ENCODE measurements at places on chromosomes 6 and 20.

- DNase-seq = no peak
Measured at GRCh38 chr6:88480816-88481215, 314.7 kb upstream of the CNR1 start.

- DNase-seq = no peak
Measured at GRCh38 chr6:57324538-57324937, 7.1 kb downstream of the PRIM2 start.

DNA sequence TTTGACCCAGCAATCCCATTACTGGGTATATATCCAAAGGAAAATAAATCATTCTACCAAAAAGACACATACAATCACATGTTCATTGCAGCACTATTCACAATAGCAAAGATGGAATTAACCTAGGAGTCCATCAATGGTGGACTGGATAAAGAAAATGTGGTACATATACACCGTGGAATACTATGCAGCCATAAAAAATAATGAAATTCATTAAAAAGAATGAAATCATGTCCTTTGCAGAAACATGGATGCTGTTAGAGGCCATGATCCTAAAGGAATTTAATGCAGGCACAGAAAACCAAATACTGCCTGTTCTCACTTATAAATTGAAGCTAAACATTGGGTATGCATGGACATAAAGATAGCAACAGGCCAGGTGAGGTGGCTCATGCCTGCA is 61.9 kb upstream of the BMP6 start:
- DNase-seq = no peak

GRCh38 chr20:57546956-57547649 is 13.8 kb upstream of the PCK1 start:
- no peak for DNase-seq

DNA sequence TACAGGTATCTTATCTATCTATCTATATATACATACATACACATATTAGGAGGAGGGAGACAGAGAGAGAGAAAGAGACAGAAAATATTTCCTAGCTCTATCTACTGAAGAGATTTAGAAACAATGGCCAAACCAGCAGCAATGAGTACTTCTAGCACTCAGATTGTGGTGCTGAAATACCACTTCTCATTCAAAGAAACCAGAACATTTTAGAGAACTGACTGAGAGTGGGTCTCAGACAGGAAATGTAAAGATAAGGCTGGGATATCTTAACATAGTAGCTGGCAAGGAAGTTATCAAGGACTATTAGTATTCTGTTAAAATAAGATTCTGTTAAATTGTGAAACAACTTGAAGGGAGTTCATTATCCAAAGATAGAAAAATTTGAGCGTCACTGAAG is 57.0 kb downstream of the DNAAF9 start:
- DNase-seq = no peak

GRCh38 chr20:22352019-22352418 is 232.4 kb downstream of the FOXA2 start:
- no peak for DNase-seq

DNA sequence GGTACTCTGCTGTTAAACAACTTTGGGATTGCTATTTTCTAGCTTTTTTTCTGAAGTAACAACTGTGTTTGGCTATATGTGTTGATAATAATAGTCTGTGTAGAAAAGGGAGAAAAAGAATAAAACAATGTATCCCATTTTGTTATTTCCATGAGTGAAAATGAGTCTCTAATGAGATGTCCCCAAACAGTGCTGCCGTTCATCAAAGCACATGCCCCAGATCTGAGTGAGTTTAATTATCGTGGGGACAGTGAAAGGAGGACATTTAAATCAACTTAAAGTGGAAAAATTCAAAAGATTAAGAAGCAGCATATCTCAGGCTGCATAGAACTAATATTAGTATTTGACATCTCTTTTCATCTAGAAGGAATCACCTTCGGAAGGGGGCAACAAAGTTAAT is 59.6 kb downstream of the NCOA7 start:
- DNase-seq = no peak

GRCh38 chr6:83252719-83253118 is 59.6 kb downstream of the RWDD2A start:
- no peak for DNase-seq

DNA sequence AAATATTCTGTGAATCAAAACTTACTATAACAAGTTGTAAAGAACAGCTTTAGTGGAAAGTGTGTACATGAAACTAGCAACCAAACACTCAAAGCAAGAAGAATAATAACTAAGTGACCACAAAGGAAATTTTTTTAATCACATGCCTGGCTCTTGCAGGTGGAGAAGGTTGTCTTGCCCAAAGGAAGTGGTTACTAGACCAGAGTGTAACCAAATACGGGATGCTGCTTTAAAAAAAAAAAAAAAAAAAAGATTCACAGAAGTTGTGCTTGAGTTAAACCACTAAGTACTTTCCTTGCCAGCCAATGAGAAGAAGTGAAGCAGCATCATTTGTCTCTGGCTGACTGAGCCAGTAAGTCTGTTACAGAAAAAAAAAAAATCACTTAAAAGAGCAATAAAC is 19.1 kb upstream of the HLA-DQB1 start:
- DNase-seq = peak; percentile 36

GRCh38 chr6:90326404-90327057 is 29.9 kb upstream of the BACH2 start:
- no peak for DNase-seq

GRCh38 chr20:53513489-53514298 is 79.9 kb downstream of the ZNF217 start:
- DNase-seq = no peak

GRCh38 chr6:154865291-154865690 is 129.8 kb upstream of the TIAM2 start:
- DNase-seq = no peak

DNA sequence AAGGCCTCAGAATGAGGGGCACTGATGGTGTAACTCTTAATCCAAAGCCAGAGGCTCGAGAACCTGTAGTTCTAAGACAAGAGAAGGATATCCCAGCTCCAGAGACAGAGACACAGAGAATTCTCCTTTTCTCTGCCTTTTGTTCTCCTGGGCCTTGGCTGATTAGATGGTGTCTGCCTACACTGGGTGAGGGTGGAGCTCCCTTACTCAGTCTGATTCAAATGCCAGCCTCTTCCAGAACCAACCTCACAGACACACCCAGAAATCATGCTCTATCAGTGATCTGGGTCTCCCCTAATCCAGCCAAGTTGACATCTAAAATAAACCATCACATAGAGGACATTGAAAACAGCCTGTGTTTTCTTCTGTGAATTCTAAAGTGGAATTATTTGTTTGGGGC is 68.0 kb upstream of the SMIM28 start:
- DNase-seq = no peak

- no peak for DNase-seq
Measured at GRCh38 chr6:4153514-4153985, 18.2 kb upstream of the ECI2 start.

DNA sequence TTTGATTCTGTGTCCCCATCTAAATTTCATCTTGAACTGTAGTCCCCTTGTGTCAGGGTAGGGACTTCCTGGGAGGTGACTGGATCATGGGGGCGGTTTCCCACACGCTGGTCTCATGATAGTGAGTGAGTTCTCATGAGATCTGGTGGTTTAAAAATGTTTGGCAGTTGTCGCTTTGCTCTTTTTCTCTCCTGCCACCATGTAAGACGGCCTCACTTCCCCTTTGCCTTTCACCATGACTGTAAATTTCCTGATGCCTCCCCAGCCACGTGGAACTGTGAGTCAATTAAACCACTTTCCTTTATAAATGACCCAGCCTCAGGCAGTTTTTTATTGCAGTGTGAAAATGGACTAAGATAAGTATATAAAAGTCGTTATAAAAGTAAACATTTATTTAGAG is 80.5 kb upstream of the SGK1 start:
- DNase-seq = no peak

DNA sequence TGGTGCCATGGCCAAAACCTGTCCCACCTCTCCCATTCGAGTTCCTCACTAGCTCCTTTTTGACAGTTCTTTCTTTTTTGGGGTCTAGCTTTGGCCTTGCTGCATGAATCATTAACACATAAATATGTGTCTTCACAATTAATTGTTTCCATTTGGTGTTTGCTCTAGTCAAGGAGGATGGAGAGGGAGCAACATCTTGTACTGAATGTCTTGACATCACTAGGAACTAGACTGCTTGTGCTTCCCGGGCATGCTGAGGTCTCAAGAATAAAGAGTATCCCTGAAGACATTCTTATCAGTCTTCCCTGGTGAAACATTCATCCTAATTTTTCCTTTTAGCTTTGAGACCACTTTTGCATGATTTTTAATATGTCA is 77.0 kb upstream of the ESR1 start:
- DNase-seq = no peak

GRCh38 chr20:40159276-40159675 is 529.8 kb downstream of the MAFB start:
- DNase-seq = no peak

DNA sequence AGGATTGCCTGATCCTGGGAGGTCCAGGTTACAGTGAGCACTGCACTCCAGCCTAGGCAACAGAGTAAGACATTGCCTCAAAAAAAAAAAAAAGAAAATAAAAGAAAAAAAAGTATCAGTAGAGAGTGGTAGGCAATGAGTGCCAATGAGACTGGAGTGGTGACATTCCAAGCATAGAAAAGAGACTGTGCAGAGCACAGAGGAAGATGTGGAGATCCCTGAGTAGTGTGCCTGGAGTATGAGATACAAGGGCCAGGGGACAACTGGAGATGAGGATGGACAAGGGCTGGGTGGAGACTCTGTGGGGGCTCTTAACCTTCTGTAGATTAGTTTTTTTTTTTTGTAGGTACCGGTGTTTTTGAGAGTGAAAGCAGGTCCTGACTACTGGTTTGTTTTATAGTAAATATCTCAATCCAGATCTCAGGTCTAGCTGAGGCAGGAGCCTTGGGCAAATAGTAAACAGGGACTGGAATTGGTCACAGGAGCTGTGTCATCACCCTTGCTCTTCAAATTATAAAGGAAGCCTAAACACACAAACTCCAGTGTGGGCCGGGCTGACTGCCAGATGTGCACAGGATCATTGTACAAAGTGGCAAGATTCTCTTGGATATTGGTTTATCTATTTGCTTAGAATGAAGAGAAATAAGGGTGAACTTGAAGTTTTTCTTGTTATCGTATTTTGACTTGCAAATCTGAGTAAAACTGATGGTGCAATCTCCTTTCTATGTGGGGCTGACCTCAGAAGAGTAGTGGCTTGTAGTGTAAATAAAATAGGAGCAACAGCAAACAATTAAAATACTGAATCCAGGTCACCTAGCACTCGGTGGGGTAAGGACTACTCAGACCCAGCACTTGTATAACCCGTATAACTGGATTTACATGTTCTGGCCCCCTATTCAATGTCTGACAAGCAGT is 144.9 kb downstream of the SOX4 start:
- no peak for DNase-seq

GRCh38 chr20:20452254-20452676 is 84.4 kb downstream of the INSM1 start:
- DNase-seq = peak; percentile 44

DNA sequence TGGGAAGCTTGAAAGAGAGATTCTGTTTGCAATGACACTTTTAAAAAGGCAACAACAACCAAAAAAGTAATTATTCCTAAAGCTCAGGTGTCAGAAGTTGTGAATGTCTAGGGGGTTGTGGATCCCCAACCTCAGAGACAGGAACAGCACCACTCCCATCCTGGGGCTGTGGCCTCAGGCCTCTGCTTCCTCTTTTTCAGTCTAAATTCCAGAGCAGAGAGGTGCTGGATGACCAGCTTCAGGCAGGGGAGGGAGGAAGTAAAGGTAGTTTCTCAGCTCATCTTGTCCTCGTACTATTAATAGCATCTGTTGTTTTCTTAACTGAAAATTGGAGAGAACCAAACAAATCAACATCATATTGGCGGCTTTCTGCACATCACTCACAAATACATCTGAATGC is 8.3 kb downstream of the NT5E start:
- DNase-seq = no peak

DNA sequence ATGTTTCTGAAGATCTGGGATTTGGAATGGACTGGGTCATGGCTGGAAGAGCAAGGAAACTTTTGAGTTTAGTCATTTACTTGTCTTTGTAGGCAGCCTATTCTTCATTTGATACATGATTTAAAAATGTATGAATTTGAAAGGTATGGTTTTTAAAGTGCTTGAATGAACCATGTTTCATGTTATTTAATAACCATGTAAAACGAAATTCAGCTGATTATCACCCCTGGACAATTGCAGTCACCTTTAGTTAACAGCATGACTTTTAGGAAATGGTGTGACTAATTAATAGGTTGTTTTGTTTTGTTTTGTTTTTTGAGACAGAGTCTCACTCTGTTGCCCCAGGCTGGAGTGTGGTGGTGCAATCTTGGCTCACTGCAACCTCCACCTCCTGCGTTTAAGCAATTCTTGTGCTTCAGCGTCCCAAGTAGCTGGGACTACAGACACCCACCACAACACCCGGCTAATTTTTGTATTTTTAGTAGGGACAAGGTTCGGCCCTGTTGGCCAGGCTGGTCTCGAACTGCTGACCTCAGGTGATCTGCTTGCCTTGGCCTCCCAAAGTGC is 2.1 kb downstream of the STX11 start:
- DNase-seq = no peak

DNA sequence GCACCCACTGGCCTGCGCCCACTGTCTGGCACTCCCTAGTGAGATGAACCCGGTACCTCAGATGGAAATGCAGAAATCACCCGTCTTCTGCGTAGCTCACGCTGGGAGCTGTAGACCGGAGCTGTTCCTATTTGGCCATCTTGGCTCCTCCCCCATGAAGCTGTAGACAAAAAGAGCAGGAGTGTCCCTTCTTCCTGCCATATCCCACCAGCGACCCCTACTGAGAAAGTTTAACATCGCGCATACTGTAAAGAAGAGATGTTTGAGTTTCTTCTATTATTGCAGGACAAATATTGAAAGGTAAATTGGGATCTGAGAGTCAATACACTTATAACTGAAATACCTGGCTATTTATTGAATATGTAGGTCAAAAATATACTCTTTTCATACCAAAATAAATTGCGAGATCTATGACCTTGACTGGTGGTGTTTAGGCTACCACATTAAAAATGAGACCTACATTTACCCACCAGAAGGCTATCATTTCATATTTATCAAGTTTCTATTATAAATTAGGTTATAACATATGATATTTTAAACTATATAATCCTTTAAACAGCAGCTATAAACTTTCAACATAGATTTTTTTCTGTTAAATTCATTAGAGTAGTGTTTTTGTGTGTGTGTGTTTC is 586.3 kb downstream of the HTR1B start:
- DNase-seq = no peak

GRCh38 chr6:100412872-100413271 is 51.8 kb downstream of the SIM1 start:
- DNase-seq = no peak

GRCh38 chr6:128256095-128256494 is 264.3 kb downstream of the PTPRK start:
- DNase-seq = no peak

- no peak for DNase-seq
Measured at GRCh38 chr6:25052181-25052580, 116.4 kb upstream of the RIPOR2 start.
